Activated T-helper 17 cell treated with anti-CD3 and anti-CD28 coated beads, Interleukin-2, amount 50 U/mL, for 72 hours (primary cell): ENCODE measurements at places on chromosomes 13 and 19.

- no peak for ATAC-seq
Observed at GRCh38 chr13:29505950-29506349, 89.5 kb downstream of the SLC7A1 start.

DNA sequence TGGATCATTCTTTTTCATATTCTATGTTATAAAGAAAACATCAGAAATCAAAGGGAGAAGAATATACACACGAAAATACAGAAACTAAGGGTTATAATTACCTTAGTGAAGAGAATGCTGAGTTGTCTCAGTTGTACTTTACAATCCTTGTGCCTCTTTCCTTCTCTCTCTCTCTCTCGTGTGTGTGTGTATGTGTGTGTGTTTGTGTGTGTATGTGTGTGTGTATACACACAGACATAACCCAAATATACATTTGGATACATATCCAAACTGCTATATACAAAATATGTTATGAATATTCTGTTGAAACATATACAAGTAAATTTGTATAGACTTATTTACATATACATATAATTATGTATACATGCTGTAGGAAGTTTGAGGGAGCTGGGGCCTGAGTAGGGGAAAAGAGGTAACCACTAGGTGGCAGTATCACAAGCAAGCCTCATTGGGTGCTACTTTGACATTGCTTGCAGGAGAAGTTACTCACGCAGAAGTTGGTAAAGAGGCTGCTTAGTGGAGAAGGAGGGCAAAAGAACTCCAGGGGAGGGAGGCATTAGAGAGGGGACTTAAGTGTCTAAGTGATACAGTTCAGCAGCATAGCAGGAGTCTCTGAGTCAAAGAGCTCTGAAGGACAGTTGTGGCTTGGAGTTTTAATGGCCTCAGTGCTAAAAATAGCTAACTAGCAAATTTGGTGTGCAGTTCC is 465.1 kb upstream of the PCDH20 start:
- peak; percentile 55 for ATAC-seq

DNA sequence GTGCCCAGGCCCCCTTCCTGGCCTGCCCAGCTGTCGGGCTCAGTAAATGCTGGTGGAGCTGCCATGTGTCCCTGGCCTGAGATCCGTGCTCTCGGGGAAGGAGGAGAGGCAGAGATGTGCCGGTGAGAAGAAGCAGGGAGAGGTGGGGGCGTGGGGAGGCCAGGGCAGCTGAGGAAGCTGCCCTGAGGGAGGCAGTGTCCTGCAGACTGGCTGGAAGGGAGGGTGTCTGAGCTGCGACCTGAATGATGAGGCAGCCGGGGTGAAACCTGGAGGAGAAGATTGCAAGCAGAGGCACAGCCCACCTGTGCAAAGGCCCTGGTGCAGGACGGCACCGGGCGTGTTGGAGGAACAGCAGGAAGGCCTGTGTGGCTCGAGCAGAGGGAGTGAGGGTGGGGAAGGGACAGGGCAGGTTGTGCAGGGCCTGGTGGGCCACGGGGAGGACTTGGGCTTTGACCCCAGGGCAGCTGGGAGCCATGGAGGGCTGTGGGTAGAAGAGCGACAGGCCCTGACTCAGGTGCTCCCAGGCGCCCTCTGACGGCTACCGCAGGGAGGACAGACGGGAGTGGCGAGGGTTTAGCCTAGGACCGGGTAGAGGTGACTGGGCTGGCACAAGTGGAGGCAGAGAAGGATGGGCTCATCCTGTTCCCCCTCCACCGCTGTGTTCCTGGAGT is 14.0 kb upstream of the CELF5 start:
- peak; percentile 95 for ATAC-seq

- no peak for ATAC-seq
Observed at GRCh38 chr13:28622286-28622685, 36.6 kb upstream of the POMP start.

DNA sequence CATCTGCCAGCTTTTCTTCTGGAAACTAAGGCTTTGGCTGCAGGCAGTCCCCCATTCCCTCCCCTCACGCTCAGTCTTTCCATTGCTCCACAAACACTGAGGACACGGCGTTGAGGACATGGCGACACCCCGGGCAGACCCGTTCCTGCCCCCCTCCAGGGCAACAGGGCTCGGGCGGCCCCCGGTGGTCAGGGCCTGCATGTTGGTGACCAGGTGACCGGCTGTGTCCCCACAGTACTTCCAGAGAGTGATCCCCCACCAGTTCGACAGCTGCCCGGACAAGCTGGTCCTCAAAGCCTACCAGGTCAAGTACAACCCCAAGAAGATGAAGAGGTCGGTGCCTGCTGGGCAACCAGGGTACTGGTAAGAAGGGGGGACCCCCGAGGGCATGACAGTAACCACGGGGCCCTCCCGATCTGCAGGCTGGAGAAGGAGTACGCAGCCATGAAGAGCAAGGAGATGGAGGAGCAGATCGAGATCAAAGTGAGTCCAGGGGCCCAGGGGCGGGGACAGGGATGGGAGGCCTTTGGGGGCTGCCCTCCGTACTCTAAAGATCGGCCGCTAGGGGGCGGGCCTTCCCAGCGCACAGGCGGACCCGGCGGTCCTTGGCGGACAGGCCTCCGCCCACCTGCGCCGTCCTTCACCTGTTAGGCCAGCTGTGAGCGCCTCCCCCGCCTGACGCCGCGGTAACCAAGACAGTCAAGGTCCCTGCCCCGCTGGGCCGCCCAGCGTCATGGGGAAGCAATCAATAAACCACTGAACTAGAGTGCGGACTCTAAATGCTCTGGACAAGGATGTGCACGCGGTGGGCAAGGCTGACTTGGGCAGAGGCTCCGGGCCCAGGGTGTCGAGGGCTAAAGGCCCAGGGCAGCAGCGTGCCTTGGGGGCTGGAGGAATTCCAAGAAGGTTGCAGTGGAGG is 21.1 kb downstream of the PRR36 start:
- peak; percentile 90 for ATAC-seq

GRCh38 chr19:30053558-30053957 is 111.5 kb downstream of the URI1 start:
- ATAC-seq, result no peak

DNA sequence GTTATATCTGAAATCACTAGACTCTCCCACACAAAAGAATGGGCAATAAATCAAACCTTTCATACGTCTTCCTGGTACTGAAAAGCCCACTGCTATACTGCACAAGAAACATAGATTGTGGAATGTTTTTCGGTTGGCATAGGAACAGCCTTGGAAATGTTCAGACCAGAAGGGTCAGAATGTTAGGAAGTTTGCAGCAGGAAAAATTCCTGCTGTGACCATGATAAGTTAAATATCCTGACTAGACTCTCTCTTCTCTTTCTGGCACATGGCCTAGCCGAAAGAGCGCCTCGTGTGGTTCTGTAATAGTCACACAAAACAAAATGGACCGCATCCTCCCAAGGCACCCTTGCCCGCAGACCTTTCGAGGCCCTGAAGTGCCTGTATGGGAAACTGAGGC is 427.2 kb downstream of the COG6 start:
- no peak for ATAC-seq

DNA sequence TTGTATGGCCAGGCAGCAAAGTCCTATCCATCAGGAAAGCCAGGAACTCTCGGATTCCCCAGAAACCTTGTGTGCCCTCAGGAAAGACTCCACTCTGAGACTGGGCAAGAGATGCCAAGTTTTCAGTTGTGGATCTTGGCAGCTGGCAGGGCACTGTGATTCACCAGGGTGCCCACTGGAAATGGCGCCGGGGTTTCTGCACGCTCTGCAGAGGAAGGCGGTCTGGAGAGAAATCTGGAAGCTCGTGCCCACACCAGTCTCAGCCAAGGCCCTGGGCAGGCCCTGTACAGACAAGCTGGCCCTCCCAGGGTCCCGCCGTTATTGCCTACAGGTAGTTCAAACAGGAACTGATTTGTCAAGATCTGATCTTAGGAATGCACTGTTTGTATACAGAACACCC is 4.9 kb downstream of the NAPA start:
- no peak for ATAC-seq

- no peak for ATAC-seq
Observed at GRCh38 chr19:3479834-3480215, 500 bp downstream of the SMIM24 start.

DNA sequence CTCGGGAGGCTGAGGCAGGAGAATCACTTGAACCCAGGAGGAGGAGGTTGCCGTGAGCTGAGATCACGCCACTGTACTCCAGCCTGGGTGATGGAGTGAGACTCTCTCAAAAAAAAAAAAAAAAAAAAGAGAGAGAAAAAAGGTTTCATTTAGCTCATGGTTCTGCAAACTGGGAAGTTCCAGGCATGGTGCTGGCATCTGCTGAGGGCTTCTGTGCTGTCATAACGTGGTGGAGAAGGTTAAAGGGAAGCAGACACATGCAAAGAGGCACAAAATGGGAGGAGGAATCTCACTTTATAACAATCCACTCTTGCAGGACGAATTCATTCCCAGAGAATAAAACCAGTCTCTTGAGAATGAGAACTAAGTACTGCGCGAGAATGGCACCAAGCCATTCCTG is 34.9 kb upstream of the SIAH3 start:
- no peak for ATAC-seq
